ENCODE measurements at places on chromosomes 6 and 20. TPM values are rescaled to one million over a fixed set of nuclear protein-coding genes. Genes with fewer than 3 reads are reported as not detected.

GRCh38 chr6:3138341-3138740 lies 19.0 kb downstream of the TUBB2A start:
- DNase-seq, result no peak

DBNDD2 gene
- total RNA-seq, result 0.47 TPM

PI3 gene
- not detected for total RNA-seq

DNA sequence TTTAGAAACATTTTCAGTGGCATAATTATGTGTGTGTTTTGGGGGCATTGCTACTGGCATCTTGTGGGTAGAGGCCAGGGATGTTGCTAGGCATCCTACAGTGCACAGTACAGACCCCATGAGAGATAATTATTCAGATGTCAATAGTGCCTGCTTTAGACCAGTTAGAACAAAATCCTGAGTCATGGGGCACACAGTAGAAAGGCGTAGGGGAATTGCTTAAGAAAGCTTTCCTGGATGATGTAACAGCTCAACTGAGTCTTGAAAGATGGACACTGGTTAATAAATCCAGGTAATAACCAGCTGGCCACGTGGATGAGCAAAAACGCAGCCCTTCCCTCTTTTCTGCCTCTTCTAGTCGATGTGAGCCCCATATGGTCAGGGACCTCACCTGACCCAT lies 51.1 kb downstream of the KCNB1 start:
- no peak for DNase-seq

DNA sequence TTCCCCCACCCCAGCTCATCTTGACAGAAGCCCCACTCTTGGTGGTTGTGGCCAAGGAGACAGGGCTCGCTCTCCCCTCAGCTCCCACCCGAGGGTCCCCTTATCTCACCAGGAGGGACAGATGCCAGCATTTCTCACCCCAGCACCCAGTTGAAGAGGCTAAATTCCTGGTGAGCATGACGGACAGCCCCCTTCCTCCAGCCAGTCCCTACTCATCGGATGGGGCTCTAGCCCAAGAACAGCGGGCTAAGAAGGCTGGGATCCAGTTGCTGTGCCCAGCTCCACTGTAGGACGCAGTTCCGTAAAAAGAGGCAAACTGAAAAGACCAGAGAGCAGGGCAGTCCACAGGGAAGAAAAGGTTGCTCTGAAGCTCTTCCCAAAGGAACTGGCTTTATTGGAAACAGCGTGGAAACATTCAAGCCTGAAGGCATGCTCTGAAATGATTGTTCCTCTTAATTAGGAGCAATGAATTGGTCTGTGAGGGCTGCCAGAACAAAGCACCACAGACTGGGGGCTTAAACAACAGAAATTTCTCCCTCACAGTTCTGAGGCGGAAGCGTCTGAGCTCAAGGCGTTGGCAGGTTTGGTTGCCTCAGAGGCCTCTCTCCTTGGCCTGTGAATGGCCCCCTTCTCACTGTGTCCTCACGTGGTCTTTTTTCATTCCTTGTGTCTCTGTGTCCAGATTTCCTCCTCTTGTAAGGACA lies 17.9 kb upstream of the KIF25 start:
- no peak for DNase-seq

Data from SJSA1 (cell line).